ENCODE measurements at places on chromosomes 4 and X.

GRCh38 chrX:48694776-48695533 is 1.6 kb upstream of the SUV39H1 start:
- no peak for DNase-seq

GRCh38 chr4:176635372-176636261 is 157.1 kb downstream of the VEGFC start:
- DNase-seq: no peak

DNA sequence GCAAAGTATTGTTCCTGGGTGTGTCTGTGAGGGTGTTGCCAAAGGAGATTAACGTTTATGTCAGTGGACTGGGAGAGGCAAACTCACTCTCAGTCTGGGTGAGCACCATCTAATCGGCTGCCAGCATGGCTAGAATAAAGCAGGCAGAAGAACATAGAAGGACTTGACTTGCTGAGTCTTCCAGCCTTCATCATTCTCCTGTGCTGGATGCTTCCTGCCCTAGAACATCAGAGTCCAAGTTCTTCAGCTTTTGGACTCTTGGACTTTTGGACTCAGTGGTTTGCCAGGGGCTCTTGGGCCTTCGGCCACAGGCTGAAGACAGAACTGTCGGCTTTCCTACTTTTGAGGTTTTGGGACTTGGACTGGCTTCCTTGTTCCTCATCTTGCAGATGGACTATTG is 15.3 kb upstream of the ENPP6 start:
- DNase-seq: no peak

DNA sequence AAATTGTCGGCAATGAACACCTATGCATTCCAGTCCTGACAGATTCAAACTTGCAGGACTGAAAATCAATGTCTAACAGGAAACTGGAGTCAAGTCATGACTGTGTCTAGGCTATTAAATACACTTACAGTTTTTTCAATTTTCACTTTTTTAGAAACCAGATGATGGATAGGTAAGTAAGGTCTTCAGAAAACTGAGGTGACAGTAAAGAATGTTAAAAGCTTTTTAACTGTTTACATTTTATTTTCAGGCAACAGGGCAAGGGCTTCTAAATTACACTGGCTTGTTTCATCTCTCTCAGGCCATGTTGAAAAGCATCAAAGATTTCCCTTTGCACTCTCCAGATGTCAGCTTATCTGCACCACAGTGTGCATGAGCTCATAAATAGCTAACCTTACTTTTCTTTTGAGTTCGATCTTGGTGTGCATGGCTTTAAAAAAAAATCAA is 65.2 kb downstream of the SEC24D start:
- no peak for DNase-seq

DNA sequence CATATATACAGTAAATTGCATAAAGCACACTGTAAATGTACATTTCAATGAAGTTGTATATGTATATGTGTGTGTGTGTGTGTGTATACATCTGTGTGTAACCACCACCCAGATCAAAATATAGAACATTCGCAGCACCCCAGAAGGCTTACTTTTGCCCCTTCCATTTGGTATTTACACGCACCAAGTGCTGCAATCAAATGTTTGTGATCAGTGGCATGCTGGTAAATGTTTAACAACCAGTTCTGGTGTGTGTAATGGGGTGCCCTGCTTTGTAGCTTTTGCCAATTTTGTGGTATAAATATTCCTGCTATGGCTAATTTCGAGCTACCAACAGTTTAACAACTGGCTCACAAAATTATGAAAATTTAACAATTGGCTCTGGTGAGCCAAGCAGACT is 101.3 kb downstream of the RTL5 start:
- DNase-seq: no peak

GRCh38 chr4:152973629-152974467 is 37.7 kb downstream of the FHDC1 start:
- no peak for DNase-seq

DNA sequence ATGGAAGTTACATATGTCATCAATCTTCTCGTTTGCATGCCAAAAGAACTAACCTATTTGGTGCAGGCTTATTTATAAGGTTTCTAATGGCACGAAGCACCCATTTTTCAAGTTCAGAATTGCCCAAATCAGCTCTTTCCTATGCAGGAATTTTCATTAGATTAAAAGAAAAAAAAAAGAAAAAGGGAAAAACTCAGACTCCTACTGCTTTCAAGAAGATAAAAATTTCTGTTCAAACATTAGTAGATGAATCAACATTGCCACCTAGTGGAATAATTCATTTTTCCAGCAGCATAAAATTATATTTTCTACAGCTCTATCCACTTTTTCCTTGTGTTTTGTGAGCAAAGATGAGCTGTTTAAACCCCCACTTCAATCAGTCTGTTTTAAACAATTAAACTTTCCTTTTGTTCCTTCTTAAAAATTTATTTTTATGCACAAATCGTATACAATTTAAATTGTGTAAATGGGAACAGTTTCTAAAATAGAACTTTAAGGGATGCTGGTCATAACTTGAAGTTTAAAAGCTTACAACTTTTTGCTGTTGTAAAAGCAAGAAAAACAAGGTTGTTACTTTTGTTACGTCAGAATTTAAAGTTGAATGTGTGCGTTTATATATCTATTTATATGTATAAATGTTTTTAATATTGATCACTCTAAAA is 309.9 kb downstream of the ARAP2 start:
- DNase-seq: no peak

- no peak for DNase-seq
Measured at GRCh38 chr4:17876943-17877342, 66.2 kb downstream of the NCAPG start.

DNA sequence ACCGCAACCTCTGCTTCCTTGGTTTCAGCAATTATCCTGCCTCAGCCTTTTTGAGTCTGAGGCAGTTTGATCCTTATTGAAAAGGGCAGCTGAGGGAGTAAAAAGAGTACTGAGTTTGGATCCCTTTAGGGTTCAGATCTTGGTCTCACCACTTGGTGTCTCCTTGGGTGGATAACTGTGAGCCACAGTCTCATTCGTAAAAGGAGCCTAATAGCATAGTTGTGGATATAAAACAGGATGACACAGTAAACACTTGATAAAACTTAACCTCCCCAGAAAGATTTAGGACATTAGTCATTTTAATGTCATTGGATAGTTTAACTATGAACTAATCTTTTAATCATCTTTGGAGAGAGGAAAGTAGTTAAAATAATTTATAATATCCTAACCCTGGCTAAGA is 173.0 kb downstream of the ANK2 start:
- no peak for DNase-seq

DNA sequence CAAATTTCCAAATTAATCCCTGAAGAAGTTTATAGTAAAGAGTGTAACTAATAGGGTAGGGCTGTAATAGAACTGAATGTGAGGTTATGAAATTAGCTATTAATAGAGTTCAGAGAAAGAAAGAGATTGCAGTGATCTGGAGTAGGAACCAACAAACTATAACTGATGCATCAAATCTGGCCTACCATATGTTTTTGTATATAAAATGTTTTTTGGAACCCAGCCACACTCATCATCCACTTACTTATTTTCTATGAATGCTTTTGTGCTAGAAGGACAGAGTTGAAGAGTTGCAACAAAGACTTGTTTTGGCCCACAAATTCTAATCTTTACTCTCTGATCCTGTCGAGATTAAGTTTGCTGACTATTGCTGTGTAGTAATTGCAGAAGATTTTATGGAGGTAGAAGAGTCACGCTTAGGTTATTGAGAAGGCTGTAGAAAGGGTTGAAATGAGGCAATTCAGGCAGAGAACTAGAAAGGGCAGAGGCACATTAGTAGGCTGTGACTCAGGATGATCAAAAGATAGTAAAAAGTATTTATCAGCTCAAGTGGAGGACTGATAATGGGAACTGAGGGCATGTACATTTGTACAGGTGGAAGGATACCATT is 298.7 kb upstream of the EMCN start:
- DNase-seq: no peak

DNA sequence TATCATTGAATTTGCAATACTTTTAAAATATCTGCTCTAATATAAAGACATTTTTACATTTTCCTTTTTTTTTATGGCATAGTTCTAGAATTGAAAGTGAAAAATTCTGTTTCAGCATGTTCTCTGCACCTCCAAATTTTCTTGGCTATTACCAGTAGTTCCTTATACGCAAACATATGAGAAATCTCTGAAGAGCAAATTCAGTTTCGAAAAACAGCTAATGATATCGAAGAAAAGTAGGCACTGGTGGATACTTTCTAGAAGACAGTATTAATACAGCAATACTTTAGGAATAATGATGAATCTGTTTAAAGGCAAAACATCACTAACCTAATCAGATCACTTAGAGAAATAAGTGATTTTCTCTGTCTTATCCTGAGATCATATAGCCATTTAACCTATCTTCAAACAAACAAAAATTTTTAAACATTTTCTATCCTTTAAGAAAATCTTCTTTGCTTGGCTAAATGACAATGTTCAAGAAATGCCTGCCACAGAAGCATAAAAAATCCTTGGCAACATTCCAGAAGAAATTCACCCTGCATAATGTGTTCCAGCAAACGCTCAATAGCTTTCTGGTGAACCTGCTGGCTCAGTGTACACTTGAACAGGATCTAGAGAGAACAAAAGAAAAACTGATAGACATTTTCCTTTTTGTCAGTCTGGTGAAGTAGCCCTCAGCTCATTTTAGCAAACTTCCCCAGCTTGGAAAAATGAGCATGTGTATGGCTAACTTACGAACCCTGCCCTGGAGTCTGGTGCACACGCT is 51.2 kb upstream of the KLF3 start:
- DNase-seq: no peak

- no peak for DNase-seq
Measured at GRCh38 chr4:140244328-140244727, 90.3 kb upstream of the MAML3 start.

GRCh38 chr4:23972187-23972586 is 82.3 kb upstream of the PPARGC1A start:
- no peak for DNase-seq

DNA sequence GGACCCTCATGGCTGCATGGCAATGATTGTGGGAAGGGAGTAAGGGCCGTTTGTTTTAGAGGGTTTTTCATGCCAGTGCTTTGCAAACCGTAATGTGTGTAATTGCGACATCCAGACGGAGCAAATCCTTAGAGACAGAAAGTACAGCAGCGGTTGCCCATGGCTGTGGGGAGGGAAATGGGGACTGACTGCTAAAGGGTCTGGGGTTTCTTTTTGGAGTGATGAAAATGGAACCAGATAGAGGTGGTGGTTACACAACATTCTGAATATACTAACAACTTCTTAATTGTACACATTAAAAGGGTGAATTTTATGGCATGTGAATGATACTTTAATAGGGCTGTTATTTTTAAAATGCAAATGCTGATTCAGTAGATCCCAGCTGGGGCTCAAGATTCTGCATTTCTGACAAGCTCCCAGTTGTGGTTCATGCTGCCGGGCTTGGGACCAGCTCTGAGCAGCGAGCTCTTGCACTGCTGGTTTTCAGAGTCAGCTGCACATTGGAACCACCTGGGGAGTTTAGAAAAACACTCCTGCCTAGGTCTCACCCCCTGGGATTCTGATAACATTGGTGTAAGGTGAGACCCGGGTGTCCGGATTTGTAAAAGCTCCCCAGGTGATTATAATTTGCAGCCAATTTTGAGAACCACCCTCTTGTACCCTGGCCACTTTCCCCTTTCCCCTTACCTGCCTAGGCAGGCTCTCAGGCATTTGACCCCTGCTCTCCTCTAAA is 47.7 kb downstream of the PRPS1 start:
- DNase-seq: no peak

GRCh38 chr4:134948110-134948642 is 746.6 kb upstream of the PABPC4L start:
- no peak for DNase-seq

Data from GM10248 (cell line).